ENCODE measurements at places on chromosomes 5 and 9.
A peak's percentile ranks its signal among the peaks of the same experiment; 100 is the strongest.

DNA sequence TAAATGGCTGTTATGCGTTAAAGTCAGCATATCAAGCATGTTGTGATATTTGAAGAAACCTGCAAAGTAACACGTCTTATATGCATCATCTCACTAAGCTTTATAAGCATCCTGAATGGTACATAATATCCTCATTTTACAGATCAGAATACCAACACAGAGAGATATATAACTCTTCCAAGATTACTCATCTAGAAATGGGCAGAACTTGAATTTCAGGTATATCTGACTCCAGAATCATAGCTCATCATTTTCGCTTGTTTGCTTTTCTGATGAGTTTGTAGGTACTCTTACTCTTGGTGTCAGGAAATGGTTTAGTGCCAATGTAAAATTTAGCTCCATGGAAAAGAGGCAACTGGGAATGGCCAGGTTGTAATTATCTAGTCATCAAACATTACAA, 232.3 kb upstream of the ANKH start:
- no peak for DNase-seq

DNA sequence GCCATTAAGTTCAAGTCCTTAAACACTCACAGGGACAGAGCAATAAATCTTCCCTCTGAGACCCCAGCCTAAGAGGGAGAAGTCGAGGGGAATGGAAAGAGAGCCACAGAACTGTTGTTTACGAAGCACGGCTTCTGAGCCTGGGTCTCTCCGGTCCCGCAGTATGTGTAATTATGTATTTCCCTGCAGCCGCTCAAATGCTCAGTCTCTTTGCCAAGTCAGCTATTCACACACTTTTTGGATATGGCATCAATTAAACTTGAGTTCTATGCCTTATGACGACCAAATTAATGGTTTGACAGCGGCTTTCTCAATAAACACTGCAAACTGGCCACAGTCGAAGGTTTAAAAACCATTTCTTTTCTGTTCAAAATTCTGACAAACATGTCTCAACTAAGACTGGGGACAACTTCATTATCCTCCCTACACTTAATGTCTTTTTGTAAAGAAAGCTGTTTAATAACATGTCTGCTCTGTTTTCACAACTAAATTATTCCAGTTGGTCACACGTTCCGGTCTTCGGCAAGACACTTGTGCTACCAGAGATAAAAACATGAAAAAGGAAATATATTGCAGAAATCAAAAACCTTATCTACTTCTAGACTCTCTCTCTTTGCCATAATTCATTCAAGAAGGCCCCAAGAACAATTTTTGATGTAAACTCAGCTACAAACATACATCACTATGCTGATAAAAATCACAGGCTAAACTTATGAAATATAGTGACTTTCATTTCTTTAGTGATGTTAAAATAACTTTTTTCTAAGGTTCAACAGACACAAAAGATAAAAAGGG, 203.2 kb downstream of the GAPVD1 start:
- no peak for DNase-seq

GRCh38 chr5:10775646-10776045, 14.6 kb upstream of the DAP start:
- DNase-seq: no peak

GRCh38 chr9:90219548-90220118, 423.0 kb downstream of the DIRAS2 start:
- no peak for DNase-seq

GRCh38 chr5:119435436-119436132, 16.7 kb upstream of the HSD17B4 start:
- peak; percentile 15 for DNase-seq

DNA sequence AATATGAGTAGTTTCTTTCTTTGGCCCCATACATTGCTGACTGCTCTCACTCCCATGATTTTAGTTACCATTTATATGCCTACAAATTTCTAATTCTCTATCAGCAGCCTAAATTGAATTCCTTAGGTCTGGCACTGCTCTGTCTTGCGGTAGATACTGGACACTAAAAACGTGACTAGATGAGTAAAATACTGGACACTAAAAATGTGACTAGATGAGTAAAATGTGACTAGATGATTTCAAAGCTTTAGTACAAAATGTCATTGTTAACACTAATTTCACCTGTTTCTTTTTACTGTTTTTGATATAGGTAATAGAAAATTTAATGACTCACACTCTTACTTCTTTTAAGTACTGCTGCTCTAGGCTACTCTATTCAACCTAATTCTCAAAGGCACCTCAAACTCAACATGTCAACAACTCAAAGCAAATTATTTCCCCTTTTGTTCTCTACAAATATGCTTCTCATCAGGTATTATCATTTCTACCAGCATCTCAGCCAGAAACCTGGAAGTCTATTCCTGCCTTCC, 31.4 kb upstream of the GOLGA1 start:
- no peak for DNase-seq

DNA sequence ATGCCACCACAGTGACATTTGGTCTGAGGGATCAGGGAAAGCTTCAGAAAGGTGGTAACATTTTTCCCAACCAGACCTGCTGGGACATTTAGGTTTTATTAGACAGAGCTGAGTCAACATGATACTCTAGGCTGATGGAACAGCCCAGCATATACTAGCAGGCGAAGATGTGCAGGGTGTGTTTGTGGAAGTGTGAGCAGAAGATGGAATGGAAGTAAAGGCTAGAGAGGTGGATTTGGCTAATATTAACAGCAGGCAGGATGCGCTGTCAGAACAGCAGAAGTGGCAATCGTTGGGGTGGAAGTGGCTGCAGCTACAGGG, 340.6 kb downstream of the ASTN2 start:
- DNase-seq: no peak

DNA sequence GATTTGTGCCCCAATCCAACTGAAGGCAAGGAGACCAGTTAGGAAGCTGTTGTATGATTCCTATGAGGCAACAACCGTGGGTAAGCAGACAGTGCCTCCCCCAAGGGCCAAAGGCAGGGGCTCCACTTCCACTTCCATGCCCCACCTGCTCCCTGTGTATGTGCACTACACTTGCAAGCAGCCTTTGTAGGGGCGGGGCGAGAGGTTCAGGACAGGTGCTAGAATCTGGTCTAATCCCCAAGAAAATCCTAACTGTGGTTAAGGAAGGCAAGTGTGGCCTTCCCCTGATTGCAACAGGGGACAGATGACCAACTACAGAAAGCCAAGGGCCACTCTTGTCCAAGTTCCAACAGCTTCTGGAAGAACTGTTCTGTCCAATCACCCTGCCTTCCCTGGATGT, 41.7 kb downstream of the B4GALT1 start:
- no peak for DNase-seq

- DNase-seq: no peak
Measured at GRCh38 chr5:159301466-159301865, 28.8 kb downstream of the IL12B start.

- no peak for DNase-seq
Measured at GRCh38 chr9:79185866-79186265, 385.9 kb upstream of the TLE4 start.

DNA sequence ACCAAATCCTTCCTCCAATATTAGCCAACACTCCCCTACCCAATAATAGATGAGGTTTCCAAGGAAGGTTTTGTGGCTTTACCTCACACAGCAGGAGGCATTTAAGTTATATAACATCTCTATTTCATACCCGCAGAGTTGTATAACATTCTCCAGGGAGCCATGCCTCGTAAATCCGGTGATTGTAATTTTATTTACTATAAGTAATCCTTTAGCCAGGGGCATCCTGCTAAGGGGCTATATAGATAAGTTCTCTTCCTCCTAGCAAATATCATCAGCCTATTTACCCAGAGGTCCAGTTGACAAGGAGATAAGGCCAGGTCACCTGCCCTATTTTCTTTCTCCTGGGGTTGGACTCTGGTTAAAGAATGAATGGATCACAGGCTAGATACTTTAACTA, 2051.0 kb downstream of the EFNA5 start:
- no peak for DNase-seq

GRCh38 chr5:103345461-103345860, 86.9 kb downstream of the MACIR start:
- DNase-seq: no peak

- DNase-seq: no peak
Measured at GRCh38 chr9:105437704-105438103, 10.1 kb upstream of the FSD1L start.

DNA sequence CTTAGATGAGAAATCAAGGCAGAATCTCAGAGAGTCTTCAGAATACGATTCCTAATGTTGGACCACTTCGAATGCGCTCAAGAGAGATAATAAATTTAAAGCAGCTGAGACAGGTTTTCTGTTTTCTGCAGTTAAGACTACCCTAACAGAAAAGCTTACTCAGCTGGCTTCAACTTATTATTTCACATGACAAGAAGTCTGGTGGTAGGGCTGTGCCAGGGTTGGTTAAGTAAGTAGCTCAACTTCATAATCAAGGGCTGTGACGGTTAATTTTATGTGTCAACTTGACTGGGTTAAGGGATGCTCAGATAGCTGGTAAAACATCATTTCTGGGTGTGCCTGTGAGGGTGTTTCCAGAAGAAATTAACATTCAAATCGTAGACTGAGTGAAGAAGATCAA, 3.8 kb downstream of the GPR150 start:
- no peak for DNase-seq

GRCh38 chr5:37988454-37989046, 148.7 kb upstream of the GDNF start:
- no peak for DNase-seq

GRCh38 chr9:85158512-85158911, 489.0 kb downstream of the NTRK2 start:
- DNase-seq: no peak

DNA sequence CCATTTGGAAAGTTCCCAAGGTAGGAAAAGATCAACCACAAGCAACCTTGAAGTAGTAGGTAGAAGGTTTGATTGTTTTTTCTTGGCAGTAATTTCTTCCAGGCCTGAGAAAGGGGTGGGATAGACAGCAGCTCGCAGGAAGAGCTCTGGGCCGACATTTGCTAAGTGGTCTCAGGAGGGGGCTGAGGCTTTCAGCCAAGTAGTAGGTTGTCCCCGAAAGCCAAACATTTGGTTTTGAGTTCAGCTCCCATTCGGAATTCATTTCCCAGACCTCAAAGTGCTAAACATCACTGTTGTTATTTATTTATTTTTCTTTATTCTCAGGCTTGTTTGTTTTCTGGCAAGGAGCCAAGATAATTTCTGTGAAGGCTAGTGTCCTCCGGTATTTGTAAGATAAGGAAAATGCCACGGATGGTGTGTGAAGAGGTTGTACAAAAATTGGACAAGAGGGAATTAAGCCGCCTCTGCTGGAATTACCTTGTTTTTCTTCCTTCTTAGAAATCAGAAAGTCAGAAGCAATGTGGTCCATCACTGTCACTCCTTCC, 112.1 kb downstream of the KIF4B start:
- DNase-seq: no peak

DNA sequence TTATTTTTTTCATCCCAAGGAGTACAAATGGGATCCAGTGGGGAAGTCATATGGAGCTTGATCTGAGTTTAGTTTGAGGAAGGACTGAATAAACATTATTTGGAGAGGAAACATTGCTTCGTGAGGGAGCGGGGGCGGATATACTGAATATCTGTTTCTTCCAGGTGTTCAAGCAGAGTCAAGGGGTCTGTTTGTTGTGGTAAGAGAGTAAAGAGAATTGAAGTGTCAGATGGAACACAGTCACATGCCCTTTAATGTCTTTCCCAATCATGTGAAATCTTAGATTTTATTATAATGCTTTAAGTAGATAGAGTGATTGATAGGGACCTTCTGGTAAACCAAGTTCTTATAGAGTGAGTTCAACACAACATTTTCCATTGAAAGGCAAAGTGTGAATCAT, 33.7 kb downstream of the DDX46 start:
- DNase-seq: no peak

DNA sequence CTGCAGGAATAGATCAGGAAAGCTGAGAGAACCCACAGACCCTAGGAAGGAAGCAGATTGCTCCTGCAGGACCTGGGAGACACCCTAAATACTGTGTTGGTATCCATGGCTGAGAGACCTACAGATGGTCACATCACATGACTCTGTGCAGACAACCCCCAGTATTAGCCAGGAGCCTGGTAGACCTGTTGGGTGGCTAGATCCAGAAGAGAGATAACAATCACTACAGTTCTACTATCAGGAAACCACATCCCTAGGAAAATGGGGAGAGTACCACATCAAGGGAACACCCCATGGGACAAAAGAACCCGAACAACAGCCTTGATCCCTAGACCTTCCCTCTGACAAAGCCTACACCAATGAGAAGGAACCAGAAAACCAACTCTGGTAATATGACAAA, 24.2 kb upstream of the MELK start:
- no peak for DNase-seq

- DNase-seq: no peak
Measured at GRCh38 chr9:4097515-4097914, 202.4 kb downstream of the GLIS3 start.

GRCh38 chr5:176536132-176536901, 885 bp downstream of the RNF44 start:
- DNase-seq: peak; percentile 82

GRCh38 chr5:66653325-66653724, 57.1 kb downstream of the MAST4 start:
- no peak for DNase-seq

- DNase-seq: no peak
Measured at GRCh38 chr5:163565931-163566608, 60.7 kb downstream of the MAT2B start.

- no peak for DNase-seq
Measured at GRCh38 chr9:4588721-4589120, 73.4 kb upstream of the PLPP6 start.

- peak; percentile 59 for DNase-seq
Measured at GRCh38 chr5:138952962-138953361, 77.8 kb upstream of the LRRTM2 start.

DNA sequence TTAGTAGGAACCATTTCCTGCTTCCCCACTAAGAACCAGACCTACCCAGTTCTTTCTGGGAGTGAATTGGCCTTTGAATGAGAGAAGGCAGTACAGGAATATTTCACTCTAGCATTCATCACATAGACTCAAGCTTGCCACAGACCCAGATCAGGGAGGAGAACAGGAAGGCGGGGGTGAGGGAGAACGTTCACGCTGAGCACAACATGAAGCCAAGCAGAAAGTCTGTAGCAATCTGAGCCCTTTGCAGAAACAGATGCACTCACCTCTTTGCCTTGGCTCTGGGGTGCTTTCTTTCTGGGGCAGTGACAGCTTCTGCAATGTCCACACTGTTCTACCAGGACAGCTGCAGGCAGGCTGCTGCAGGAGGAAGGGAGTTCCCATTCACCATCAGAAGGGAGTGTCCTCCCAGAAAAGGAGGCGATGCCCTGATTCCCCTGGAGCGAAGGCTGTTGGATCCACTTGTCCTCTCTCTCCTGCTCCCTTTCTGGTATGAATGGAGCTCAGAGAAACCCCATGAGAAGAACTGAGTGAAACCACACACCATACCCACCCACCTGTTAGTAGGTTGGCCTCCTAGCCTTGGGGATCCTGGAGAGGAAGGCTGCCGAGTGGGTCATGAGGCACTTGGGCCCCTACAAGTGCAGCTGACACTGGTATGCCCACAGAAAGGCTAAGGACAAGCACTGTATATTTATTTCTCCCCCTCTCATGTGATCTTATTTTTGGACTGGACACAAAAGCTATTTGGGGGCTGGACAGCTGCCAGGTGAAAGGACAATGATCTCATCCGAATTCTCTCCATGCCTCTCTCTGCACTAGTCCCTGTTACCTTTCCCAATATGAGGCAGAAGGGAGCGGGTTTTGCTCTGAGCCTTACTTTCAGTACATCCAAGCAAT, 11.7 kb upstream of the FGF1 start:
- DNase-seq: peak; percentile 63
